Stimulated activated CD8-positive, alpha-beta memory T cell treated with anti-CD3 and anti-CD28 coated beads, Interleukin-4, amount 100 ng/mL, for 1 hour (primary cell): ENCODE measurements at places on chromosomes 4 and X.

DNA sequence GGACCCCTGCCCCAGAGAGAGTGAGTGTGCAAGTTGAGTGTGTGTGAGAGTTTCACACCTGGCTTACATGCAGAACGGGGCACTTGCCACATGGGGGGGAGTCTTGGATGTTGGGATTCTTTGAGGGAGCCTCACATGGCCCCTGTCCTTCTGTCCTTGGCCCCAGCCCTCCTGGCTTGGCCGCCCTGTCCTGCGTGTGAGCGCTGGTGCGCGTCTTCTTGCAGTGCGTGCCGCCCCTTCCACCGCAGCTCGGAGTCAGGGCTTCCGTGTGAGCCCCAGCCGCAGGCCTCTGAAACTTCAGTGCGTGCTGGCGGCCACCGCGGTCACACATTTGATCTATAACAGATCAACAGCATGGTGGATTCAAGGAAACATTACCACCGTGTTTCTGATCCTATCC is 30.1 kb upstream of the HGFAC start:
- no peak for DNase-seq

GRCh38 chr4:69194166-69194565 is 20.4 kb downstream of the UGT2B11 start:
- DNase-seq, result no peak

DNA sequence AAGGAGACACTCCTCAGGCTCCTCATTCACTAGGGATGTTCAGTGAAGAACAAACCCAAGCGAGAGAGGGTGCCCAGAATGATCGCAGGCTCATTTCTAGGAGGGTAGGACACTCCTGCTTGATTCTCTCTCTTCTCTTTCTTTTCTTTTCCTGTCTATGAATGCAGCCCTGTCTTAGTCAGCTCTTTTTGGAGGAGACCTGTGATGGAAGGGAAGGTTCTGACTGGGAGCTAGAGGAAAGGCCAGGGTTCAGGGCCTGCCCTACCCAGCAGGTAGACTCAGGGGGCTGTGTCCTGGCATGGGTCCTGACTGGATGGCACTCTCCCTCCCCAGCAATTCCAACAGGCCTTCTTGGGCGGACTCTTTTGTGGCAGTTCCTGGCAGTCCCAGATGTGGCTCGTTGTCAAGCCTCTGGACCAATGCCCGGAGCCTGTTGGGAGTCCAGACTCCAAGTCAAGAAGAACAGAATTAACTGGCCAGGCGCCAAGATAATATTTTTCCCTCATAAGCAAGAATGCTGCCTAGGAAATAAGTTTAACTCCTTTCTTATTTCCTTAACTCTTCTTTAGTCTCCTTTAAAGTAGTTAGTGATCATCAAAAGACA is 139.4 kb upstream of the SCML1 start:
- DNase-seq, result no peak

- DNase-seq, result no peak
These were observed 83.6 kb downstream of the STAG2 start for GRCh38 chrX:124045109-124045508.

DNA sequence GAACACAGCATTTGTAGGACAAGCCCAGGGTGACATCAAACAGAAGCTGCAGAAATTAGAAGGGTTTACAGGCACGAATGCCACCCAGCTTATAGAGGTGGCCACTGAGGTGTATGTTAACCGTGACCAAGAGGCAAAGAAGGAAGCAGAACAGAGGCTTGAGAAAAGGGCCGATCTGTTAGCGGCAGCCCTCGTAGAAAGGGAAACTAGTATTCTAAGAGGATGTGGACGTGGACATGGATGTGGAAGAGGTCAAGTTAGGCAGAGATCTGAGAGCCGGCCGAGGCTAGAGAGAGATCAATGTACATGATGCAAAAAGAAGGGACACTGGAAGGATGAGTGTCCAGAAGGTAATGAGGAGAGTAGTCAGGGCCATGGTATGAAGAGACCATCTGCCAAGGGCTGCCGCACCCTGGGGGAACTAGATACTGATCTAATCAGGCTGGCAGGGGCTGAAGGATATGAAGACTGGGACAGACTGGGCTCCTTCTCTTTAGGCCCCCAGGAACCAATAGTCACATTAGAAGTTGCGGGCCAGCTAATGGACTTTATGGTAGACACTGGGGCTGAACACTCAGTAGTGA is 27.5 kb downstream of the LIAS start:
- DNase-seq, result no peak

- no peak for DNase-seq
These were observed 77.2 kb upstream of the DHRSX start for GRCh38 chrX:2577844-2578466.

GRCh38 chrX:115898382-115899001 is 272.1 kb upstream of the AGTR2 start:
- no peak for DNase-seq

- DNase-seq, result no peak
These were observed 43.2 kb upstream of the TMSB15B start for GRCh38 chrX:103919270-103919637.

GRCh38 chr4:145098675-145099037 is 545 bp downstream of the ABCE1 start:
- DNase-seq, result no peak

- DNase-seq, result no peak
These were observed 66.7 kb upstream of the PNPLA4 start for GRCh38 chrX:7993873-7994272.

DNA sequence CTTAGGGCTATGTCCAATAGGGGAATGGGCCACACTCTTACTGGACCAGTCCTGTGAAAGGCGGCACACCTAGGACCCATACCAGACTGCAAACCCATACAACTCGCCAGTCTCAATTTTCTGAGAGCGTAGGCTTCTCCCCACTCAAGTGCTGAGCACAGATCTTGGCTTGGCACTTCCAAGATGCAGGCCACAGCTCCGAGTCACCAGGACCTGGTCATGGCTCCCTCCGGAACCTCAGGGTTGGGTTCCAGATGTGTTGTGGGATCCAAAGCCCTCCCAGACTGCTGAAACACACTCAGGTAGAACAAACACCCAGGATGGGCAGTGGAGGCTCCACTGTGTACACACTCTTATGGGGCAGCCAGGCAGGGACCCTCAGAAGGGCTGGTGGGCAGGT is 103.3 kb downstream of the TMEM144 start:
- DNase-seq, result no peak

GRCh38 chrX:65871671-65872311 is 168.1 kb downstream of the VSIG4 start:
- DNase-seq, result no peak

GRCh38 chrX:19769467-19769866 is 117.9 kb downstream of the SH3KBP1 start:
- no peak for DNase-seq

DNA sequence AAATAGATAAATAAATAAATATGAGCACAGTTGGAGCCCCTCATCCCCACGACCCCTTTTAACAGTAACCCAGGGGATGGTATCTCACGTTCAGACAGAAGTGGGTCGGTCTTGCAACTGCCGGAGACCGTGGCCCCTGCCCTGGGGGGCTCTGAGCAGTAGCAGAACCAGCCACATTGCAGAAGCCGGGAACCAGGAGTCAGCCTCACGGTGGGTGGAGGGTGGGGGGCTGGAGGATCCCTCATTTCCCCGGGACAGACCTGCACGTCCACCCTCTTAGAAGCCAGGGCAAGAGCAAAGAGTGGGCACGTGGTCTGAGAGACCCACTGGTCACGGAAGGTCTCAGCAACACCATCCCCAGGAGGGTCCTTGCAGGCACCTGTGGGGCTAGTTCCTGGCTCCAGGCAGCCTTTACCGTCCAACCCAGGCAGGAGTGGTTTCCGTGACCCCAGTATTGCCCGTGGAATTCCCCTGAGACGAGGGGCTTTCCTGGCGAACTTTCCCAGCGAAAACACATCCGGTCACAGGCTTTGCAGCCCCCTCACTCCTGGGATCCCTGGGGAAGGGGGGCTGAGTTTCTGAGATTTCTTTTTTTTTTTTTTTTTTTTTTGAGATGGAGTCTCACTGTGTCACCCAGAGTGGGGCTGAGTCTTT is 8.8 kb upstream of the IL3RA start:
- no peak for DNase-seq

DNA sequence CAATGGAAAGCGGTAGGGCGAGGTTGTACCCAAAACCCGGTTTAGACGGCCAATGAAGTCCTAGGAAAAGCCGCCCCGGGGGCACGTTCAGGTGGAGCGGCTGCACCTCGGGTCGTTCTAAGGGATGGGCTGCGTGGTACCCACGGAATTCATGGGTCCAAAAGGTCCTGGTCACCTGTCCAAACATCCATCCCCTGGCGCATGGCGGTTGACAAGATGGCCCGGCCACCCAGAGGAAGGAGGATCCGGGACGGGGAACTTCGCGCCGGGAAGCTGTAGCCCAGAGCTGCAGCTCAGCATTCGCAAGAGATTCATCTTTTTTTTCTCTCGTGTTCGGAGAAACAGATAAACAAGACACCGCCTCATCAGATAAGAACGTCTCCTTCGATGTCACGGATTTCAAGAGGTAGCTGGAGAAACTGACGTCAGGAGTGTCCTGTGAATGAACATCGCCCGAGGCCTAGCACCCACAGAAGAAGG is 10.9 kb downstream of the PITX2 start:
- no peak for DNase-seq

DNA sequence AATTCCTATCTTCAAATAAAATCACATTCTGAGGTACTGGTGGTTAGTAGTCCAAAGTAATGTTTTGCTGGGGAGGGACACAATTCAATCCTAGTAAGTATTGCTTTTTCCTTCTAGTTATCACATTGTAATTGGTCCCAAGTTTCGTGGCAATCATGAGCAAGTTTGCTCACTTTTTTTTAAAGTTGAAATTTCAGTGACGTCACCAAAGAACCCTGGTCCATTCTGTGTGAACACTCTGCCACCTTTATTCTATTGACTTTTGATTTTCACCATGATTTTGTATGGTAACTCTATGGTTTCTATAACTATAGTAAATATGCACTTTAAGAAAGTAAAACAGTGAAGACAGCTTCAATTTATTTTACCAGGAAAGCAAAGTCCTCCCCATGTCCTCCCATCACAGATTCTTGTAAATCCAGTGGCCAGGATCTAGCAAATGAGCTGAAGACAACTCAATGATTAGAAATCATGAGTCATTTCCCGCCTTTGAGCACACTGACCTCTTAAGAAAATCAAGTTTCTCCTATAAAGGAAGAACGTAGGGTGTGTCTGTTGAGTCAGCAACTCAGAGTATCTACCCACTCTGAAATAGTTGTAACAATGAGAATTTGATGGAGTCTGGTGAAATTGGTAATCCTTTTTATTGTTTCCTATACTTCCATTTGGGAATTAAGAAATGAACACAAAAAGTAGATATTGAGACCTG is 1306.6 kb upstream of the PABPC4L start:
- DNase-seq, result no peak

DNA sequence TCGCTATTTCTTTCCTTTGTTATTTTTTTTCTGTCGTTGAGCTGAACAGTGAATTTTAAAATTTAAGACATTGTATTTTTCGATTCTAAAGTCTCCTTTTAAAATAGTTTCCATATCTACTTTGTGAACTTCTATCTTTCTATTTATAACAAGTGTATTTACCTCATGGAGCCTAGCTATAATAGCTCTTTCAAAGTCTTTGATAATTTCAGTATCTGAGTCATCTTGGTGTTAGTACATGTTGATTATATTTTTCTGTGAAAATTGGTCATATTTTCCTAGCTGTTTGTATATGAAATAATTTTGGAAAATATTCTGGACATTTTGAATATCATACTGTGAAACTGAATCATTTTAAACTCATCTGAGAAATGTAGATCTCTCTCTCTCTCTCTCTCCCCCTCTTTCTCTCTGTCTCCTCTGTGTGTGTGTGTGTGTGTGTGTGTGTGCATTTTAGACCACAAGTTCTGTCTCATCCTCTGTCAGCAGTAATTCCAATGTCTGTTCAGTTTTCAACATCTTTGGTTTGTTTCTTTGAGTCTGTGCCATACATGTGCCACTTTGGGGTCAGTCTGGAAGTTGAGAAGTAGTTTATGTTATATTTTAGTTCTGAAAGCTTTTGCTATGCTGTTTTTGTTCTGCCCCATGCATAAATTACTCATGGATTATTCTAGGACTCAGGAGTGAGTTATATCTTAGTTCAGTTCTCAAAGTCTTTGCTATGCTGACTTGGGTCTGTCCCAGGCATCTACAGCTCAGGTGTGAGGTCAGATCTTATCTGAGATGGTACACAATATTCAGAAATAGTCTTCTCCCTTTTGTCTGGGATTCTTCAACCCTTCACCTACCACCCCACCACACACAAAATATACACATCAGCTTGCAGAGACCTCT is 366.4 kb upstream of the CASK start:
- DNase-seq, result no peak

DNA sequence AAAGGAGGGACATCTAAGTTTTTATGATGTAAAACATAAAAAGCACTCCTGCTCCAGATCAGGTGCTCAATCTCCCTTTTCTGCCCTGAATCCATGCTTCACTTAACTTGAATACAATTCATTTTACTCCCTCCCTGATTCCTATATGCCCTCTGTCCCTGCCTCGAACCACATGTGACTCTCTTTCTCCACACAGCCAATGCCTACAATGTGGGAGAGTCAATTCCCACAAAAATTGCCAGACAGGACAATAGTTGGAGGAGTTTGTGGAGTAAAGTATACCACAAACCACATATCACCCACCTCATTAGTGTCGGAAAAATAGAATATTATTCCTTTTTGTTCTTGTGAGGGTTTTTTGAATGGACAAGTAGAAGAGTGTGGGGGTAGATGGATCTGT is 9.7 kb downstream of the AMMECR1 start:
- DNase-seq, result no peak

DNA sequence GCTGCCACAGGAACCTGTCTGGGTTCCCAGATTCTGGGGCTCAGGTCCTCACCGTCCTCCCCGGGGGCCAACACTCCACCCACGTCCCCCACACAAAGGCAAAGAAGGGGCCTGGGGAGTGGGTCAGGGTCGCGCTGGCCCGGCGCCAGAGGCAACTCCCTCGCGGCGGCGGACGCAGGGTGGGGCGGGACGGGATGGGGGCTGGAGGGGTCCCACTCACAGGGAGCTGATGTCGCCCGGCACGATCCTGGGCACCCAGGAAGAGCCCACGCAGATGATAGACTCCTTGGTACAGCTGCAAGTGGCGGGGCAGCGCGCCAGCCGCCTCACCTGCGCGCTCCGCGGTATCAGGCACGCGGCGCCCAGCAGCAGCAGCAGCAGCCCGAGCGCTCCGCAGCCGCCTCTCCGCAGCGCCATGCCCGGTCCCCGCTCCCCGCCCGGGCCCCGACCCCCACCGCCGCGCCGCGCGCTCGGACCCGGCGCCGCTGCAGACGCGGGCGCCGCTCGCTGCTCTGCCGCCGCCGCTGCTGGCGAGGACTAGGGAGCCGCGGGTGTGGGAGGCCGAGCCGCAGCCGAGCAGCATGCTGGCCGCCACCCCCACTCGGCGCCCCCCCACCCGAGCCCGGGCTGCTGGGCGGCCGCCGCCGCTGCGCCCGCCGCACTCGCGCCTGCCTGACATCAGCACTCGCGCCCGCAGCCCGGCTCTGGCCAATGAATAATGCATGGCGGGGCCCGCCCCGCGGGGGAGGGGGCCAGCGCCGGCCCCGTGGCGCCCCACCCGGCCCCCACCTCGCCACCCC is at the start of gene LGI2:
Gene LGI2 (minus strand): TSS at position 670 of the 800 bp plus-strand sequence. CDS start 253 bp downstream, at position 417.
- DNase-seq, result no peak

DNA sequence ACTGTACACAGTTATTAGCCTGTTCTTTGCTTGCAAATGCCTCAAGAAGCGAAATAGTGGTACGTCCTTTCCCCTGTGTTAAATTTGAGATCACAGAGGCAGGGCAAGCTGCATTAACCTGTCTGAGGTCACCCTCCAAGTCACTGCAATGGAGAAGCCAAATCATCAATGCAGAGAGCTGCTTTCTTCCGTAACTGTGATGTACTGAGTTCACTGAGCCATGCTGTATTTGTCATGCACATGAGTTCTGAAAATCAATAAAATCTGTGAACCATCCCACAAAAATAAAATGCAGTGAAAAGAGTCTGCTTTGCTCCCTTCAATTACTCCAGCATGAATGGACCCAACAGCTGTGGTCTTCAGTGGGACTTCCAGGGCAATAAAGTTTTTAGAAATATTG is 393.5 kb downstream of the KCNIP4 start:
- no peak for DNase-seq
